NCI-H2227 treated with DMSO at 0.1 percent for 48 hours (cell line): ENCODE measurements at places on chromosomes 16 and 17.
A peak's percentile ranks its signal among the peaks of the same experiment; 100 is the strongest.

DNA sequence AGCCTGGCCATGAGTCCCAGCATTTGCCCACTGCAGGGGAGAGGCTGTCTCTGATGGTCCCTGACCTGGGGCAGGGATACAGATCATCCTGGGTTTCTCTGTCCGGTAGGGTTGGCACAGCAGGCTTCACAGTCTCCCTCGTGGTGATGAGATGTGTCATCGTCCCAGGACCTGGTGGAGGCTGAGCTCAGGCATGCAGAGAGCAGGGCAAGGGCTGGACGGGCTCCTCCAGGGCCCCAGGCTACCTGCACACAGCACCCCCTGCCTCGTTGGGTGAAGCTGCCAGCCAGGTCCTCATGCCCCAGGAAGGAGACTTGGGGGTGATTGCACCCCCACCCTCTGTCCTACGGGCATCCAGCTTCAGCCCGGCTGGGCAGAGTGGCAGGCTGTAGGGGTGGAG, 155.8 kb upstream of the GSE1 start:
- no peak for DNase-seq

DNA sequence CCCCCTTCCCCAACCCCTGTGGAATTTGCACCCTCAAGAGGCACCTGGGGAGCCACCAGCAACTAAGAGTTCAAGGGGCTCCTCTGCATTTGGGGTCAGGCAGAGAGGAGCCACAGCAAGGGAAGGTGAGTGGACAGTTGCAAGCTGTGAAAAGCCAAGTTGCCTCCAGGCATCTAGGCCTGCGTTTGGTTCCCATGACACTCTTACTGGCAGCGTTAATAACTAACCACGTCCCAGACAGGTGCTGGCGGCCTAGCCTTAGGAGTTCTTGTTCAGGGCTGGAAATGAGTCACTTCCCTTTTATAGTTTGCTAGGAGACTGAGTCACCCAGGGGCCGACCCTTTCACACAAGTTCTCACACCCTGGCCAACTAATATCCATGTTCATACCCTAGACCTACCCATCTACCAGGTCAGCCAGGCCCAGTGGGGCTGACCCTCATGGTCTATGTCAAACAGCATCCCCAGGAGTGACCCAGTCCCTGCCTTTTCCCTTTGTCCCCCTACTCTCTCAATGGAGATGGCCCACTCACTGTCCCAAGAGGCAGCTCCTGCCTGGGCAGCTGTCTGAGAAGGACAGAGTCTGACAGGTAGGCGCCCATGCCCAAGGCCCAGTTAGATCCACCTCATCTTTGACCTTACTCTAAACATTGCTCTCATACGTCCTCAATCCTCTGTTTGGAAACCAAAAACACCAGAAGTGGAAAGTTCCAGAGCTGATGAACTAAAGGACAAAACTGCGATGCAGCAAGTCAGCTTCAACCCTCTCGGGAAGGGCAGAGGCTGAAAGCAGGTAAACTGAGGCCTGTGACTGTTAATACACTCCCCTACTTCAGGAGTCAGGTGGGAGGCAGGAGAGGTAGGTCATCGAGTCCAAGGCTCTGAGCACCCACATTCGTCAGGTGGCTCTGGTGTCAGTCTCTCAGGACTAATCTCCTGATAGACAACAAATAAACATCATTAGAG, 300.6 kb downstream of the SOX9 start:
- DNase-seq, result no peak

GRCh38 chr17:50133769-50134099, 3.8 kb upstream of the SAMD14 start:
- no peak for DNase-seq

DNA sequence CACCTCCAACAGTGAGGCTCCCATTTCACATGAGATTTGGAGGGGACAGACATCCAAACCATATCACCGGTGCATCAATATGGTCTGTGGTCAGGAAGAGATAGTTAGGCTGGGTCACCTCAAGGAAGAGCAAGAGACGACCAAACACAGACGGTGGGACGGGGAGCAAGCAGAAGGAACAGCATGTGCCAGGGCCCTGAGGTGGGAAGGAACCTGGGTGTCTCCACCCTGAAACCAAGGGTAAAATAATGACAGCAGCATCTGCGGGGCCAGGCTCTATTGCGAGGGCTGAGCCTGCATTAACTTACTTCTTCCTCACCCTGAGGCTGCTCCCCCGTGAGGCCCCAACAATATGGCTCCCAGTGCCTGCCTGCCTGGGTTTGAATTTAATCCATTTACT, 8.9 kb upstream of the PRSS21 start:
- no peak for DNase-seq

GRCh38 chr17:41107941-41108450, 2.8 kb downstream of the KRTAP4-9 start:
- DNase-seq, result no peak

- peak; percentile 31 for DNase-seq
Measured at GRCh38 chr16:35574011-35574410, 2114.6 kb downstream of the TP53TG3F start.

- DNase-seq, result no peak
Measured at GRCh38 chr17:12554251-12554650, 111.4 kb upstream of the MYOCD start.

- no peak for DNase-seq
Measured at GRCh38 chr16:55746081-55746480, 86.8 kb downstream of the CES1 start.

DNA sequence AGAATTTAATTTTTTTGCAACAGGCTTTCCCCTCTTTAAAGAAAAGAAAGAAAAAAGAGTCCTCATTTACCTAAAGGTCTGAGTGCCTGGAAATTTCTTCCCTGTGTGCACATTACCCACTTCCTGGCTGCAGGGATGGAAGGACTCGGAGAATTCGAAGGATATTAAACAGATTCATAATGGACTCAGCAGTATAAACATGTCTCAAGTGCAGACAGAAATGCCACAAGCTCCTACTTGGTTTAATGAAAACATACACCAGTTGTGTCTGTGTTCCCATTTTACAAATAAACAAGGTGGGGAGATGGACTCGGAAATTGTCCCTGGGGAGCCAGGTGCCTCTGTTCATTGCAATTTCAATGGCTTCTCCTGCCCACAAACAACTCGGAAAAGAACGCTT, 47.2 kb downstream of the MEOX1 start:
- no peak for DNase-seq

GRCh38 chr16:15961060-15961511, 11.7 kb downstream of the ABCC1 start:
- no peak for DNase-seq

DNA sequence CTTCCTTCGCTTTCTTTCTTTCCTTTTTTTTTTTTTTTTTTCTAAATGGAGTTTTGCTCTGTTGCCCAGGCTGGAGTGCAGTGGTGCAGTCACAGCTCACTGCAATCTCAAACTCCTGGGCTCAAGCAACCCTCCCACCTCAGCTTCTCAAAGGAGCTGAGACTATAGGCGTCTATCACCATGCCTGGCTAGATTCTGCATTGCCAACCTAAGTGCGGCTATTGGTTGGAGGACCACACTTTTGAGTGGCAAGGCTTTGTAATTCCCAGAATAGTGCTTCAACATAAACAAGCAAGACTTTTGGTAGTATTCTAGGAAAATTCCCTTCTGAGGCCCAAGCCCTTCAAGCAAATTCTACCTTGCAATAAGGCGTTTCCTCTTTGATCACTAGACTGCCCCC, 107.8 kb downstream of the YPEL2 start:
- DNase-seq, result no peak

- DNase-seq, result no peak
Measured at GRCh38 chr17:27106347-27106981, 187.4 kb upstream of the WSB1 start.
